ENCODE measurements at places on chromosomes 3 and 15.

GRCh38 chr15:62057341-62057980, 2.8 kb downstream of the VPS13C start:
- no peak for DNase-seq

- DNase-seq = no peak
Measured at GRCh38 chr15:39281094-39281493, 299.8 kb upstream of the THBS1 start.

GRCh38 chr3:24161841-24162240, 216.8 kb downstream of the NR1D2 start:
- DNase-seq = no peak

DNA sequence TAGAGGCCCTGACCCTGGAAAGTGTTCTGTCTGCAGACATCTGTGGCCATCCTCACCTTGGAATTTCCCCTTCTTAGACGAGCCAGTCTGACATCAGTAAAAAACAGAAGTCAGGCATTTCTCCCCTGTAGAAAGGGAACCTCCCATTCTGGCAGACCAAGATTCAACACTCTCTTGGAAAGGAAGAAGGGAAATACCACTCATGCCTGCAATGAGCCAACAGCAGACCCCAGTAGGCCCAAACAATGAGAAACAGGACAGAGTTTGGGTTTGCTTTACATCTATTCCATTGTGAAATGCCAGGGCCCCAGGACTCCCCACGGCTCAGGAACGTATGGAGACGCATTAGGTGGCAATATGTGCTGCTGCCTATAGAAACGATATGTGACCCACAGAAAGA, 264.0 kb upstream of the NSMCE3 start:
- DNase-seq = no peak

GRCh38 chr15:25829073-25829472, 34.1 kb downstream of the ATP10A start:
- no peak for DNase-seq

DNA sequence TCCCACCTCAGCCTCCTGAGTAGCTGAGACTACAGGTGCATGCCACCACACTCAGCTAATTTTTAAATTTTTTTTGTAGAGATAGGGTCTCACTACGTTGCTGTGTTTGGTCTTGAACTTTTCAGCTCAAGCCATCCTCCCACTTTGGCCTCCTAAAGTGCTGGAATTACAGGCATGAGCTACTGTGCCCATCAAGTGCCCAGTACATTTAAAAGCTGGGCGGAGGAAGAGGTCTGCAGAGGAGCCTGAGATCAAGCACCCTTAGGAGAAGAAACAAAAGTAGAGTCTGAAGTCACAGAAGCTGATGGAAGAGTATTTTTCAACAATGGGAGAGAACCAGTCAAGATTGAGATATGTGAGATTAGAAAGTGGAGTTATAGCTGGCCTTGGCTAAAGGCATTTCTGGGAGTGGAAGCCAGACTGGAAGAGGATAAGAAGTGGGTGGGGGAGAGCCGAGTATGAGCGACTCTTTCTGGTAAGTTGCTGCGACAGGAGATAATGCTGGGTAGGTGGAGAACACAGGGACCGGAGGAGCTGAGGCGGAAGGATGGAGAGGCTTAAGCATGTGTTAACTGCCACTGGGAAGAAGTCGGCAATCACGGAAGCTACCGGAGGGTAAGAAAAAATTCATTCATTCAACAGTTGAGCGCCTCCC, 782 bp upstream of the IREB2 start:
- DNase-seq = no peak

- no peak for DNase-seq
Measured at GRCh38 chr3:98786364-98787006, 23.3 kb downstream of the ST3GAL6 start.

DNA sequence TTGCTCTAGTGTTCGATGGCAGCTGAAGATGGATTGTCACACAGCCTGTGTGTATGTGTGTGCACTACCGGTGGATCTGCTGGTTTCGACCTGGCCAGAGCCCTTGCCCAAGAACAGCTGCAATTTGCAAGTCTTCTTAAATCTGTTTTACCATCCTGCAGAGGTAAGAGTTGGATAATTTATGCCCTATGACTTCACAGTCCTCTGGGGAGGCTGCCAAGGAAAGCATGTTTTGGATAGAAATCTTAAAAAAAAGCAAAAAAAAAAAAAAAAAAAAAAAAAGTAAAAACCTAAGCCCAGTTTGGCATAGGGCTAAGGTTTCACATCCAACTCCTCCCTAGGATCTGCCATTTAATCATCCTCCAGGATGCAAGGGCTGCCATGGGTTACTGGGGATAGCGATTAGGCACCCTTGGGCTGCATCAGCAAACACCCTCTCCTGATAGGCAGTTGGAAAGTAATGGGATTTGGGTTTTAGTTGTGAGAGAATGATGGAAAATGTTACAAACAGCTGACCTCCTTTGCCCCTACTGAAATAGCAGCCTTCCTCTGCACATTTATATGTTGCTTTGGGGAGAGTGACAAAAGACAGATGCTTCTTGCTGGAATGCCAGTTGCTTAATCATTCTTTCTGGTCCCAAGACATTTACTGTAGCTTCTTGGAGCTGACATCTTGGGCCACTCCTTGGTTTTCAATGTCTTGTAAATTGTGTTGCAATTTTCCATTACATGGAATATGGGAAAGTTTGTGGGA, 35.4 kb downstream of the CD200R1L start:
- DNase-seq = no peak

GRCh38 chr15:40379853-40380252, 2.7 kb upstream of the KNSTRN start:
- DNase-seq = no peak
